ENCODE measurements at places on chromosomes 16 and 17.
A peak's percentile ranks its signal among the peaks of the same experiment; 100 is the strongest.

DNA sequence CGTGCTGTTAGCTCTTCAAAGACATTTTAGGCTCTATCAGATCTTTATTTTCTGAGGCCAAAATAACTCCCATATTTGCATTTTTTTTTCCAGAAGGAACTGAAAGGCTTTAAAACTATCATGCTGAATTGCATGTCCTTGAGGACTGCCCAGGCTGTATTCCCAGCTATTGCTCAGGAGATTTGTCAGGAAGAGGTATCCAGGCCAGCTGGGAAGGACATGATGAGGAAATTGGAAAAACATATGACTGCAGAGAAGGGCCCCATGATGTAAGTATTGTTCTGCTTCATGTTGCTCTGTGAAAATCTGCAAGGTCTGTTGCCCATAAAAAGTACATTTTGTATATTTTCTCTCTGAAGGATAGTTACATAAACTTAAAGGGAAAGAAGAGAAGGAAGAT lies 5.7 kb downstream of the CDC6 start:
- DNase-seq: no peak

DNA sequence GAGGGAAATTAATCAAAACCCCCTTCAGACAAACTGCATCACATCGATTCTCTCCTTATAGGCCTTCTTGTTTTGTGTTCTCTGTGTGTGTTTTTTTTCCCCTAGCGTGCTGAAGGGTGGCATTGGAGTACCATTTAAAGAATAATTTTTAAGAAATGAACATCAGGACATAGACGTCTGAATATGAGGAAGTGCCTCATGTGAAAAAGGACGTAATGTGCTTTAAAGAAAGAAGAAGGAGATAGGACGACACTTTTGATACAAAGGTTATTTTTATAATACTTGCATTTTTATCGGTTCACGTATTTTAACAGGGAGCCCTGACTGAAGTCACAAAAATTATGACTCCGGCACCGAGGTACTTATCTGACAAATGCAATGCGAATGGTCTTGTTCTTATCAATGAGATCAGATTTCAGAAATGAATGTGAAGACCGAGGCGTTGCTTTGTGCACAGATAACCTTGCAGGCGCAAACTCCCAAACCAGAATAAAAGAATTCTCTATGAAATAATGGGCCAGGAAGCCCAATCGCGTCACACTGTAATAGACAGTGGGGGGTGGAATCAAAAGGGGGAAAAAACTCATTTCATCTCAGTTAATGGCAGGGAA lies 606.3 kb downstream of the MAF start:
- DNase-seq: no peak

DNA sequence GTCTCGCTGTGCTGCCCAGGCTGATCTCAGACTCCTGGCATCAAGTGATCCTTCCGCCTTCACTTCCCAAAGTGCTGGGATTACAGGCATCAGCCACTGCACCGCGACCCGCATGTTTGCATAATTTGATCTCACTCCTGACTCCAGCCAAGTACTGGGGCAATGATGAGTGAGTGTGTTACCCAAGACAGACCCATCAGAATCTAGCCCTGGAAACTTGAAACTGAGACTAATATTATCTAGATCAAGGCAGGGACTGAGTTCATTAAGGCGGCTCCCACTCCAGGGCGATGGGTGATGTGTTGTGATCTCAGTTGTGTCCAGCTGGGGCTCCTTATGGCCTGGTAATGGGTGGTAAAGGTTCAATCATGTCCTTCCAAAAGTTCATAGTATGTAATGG lies 53.4 kb downstream of the EMP2 start:
- DNase-seq: no peak

DNA sequence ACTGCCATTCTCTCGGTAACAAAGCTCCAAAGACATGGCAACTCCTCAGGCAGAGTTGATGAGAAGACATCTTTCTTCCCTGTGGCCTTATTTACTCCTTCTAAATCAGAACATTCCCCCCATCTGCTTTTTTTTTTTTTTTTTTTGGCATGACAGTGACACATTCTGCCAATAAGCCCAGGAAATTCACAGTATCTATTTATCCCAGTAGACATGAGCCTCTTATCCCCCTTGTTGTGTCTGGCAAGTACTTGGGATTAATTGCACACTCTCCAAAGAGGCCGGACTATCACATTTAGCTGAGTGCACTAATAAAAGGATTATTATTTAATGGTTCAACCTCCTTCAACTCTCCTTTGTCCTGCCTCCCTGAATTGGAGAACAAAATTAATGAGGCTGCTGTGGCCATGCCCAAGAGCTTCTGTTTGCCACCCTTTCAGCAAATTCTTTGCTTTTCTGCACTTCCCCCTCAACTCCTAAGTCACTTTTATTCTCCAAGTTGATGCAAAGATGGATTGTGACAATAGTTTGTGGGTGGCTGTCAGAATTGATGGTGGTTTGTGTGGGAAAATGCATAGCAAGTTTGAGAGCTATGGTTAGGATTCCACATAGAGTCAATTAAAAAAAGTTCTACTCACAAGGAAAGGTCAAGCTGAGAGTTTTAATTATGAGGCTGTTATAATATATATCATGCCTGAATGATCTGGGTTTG lies 47.2 kb downstream of the GPR139 start:
- DNase-seq: no peak

DNA sequence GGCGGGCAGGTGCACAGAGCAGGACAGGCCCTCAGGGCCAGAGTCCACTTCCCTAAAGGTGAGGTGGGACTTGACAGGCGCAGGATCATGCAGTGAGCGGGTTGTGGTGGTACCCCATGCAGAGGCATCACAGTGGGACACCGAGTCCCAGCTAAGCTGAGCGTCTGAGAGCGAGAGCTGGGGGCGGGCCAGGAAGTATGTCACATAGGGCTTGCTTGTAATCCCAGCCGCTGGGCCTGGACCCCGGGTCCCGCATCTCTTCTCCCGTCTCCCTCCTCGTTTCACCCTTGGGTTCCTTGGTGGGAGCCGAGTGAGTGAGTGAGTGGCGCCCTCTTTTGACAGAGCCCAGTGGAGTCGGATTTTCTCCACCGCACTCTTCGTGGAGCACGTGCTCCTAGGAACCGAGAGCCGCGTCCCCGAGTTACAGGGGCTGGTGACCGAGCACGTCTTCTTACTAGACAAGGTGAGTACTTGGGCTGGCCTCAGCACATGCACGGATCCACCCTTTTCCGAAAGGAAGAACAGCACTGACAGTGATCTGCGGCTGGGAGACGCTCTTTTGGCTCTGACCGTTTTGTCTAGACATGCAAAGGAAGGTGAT lies 50.8 kb upstream of the ENDOV start:
- DNase-seq: peak; percentile 2

GRCh38 chr17:43907425-43907981 lies at the start of gene MPP2:
Gene MPP2, minus strand, starts transcription at chr17:43907536. Its CDS starts 3,076 bp downstream, at chr17:43904460.
- DNase-seq: no peak

DNA sequence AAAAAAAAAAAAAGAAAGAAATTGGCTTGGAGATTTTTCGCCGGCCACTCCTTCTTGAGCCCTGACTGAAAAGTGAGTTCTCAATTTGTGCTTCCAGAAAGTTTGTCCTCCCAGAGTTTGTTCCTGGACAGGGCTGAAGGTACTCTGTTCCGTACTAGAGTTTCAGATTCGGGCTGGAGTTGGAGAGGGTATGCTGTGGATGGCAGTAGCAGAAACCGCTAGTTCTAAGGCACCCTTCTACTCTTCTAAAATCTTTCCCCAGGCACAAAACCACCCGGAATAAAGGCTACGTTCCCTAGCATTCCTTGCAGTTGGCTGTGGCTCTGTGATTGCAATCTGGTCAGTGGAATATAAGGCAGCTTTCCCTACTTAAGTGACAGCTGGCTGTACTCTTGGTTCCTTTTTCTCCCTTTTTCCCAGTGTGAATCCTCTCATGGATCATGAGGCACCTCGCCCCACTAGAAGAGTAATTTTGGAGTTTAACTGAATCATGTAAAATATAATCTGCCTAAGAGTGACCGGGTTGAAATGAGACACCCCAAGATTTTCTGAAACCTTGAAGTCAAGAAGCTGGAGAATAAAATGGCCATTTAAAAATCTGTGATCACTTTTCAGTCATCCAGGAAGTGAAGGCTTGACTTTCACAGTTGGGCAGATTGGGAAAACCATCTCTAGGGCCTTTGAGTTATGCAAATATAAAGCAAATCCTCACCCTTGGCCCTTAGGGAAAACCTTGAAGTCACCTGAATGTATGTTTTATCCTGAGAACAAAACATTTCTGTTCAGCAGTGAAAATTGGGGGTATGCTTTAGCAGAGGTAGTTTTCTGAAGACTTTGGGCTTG lies 901 bp upstream of the HEATR6 start:
- peak; percentile 55 for DNase-seq

DNA sequence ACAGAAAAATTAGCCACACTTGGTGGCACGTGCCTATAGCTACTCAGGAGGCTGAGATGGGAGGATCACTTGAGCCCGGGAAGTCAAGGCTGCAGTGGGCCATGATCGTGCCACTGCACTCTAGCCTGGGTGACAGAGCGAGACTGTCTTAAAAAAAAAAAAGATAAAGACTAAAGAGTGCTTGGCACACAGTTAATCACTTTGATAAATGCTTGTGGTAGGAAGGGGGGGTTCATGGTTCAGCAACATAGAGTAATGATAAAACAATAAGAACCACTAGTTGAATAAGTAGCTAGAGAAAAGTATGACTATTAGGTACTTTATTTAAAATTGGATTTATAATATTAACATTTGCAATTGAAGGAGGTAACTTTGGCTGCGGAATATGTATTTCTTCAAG lies 43.3 kb downstream of the USP32 start:
- no peak for DNase-seq

DNA sequence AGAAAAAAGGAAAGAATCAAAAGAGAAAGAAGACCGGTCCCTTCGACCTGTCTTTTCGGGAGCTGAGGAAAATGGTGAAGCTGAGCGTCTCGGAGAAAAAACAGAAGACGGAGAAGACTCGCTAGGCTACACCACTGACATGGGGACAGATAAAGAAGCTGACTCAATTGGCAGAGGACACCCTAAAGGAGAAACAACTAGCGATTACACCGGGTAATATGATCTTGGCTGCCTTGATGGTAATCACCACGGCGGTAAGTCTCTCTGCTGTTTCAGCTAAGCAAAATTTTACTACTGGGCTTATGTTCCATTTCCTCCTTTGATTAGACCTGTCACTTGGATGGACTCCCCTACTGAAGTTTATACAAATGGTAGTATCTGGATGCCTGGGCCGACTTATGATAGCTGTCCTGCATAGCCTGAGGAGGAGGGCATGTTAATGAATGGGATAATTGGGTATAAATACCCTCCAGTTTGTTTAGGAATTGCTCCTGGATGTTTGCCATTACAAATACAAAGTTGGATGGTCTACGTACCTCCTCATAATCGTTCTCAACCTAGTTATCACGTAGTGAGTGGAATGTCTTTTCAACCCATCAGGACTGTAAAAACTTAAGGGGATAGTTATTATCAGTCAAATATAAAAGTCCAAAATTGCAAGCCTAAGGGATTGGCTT lies 24.1 kb downstream of the ALOX15B start:
- DNase-seq: no peak

GRCh38 chr17:65029605-65030336 lies 26.8 kb downstream of the GNA13 start:
- no peak for DNase-seq

DNA sequence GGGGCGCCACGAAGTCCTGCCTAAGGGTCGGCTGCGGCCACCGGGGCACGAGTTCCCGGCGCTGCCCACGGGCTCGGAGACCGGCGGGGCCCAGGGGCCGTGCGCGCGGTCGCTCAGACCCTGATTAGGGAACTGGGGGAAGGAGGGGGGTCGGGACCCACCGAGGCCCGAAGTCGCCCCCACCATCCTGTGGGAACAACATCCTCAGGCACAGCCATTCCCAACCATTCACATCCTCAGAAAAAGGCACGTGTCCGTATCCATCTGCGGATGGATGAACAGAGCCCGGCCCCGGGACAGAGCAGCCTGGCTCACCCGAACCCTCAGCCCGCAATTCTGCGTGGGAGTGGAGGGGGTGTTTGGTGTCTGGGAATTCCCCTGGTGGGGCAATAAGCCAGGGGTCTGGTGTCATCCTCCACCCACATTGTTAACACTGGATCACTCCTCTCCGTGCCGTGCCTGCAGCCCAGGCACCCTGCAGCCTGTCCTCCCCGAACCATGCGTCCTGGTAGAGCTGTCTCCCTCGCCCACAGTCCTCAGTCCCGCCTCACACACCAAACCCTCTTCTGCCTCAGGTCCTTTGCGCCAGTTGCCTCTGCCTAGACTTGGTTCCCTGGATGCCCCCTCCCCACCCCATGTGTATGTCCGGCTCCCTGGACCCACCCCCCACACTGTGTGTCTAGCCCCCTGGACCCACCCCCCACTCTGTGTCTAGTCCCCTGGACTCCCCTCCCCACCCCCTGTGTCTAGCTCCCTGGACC lies 789 bp upstream of the CCDC57 start:
- DNase-seq: peak; percentile 98

DNA sequence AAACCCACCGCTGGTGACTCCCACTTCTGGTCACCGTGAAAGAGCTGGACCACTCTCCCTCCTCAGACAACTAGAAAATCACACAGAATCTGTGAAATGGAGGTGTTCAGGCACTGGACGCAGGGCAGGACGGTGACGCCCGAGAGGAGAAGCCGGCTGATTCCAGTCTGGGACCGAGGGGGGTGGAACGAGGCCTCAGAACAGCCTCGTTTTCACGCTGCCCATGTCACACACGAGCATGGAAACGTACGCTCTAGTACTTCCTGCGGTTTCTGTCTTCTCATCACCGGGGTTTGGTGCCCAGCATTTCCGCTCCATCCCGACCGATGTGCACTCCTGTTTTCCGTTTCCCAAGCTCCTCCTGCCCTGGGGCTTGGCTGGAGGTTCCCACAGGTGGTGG lies 101.8 kb upstream of the METRNL start:
- no peak for DNase-seq

GRCh38 chr17:29588562-29589411 lies 661 bp downstream of the GIT1 start:
- DNase-seq: no peak

DNA sequence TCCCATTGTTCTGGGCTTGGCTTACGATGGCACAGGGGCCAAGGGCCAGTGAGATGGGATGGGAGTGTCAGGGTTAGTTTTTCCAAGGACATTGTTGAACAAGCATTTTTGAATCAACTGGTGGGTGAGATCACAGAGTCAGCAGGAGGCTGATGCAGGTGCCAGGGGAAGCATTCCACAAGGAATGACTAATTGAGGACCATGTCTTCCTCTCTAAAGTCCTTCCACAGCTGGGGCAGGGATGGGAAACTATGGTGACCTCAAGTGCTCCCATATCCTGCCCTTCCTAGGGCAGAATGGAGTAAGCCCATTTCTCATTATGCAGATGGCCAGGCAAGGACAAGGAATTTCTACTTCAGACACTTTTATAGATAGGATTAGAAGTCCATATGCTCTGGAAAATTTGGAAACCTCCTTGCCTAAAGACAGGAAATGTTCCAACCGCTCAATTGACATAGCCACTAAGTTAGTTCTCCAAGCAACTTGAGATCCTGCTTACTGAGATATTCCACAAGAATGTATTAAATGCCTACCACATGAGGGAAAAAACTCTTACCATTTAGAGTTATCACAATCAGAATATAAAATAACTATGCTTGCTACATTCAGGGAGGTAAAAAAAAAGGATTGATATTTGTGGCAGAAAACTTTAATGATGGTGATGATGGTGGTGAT lies 21.2 kb upstream of the ENGASE start:
- DNase-seq: no peak

All from inflammatory macrophage treated with lipopolysaccharide for 1 hour (primary cell).